ENCODE measurements at places on chromosomes 11 and 22. TPM values are rescaled to one million over a fixed set of nuclear protein-coding genes. Genes with fewer than 3 reads are reported as not detected.
A peak's percentile ranks its signal among the peaks of the same experiment; 100 is the strongest.

- H3K4me1 ChIP-seq, result no peaks in the 10 kb centered on the region
- no peak overlapping the region for H3K4me3 ChIP-seq
- H3K27ac ChIP-seq, result no peak overlapping the region
- no peaks in the 10 kb centered on the region for H3K27me3 ChIP-seq
- H3K36me3 ChIP-seq, result no peaks in the 10 kb centered on the region
- DNase-seq, result no peak
Observed at GRCh38 chr11:114218508-114218907, 77.7 kb upstream of the NNMT start.

GRCh38 chr11:2563213-2564007, 118.6 kb downstream of the KCNQ1 start:
- no peak overlapping the region for H3K27ac ChIP-seq
- no peaks in the 10 kb centered on the region for H3K4me1 ChIP-seq
- H3K4me3 ChIP-seq, result no peak overlapping the region
- 0 out of 2 replicates have a peak, but pooled peaks cover 9% of the 10 kb centered on the region for H3K27me3 ChIP-seq
- no peak for DNase-seq

Gene PRR33
- total RNA-seq, result not detected

DNA sequence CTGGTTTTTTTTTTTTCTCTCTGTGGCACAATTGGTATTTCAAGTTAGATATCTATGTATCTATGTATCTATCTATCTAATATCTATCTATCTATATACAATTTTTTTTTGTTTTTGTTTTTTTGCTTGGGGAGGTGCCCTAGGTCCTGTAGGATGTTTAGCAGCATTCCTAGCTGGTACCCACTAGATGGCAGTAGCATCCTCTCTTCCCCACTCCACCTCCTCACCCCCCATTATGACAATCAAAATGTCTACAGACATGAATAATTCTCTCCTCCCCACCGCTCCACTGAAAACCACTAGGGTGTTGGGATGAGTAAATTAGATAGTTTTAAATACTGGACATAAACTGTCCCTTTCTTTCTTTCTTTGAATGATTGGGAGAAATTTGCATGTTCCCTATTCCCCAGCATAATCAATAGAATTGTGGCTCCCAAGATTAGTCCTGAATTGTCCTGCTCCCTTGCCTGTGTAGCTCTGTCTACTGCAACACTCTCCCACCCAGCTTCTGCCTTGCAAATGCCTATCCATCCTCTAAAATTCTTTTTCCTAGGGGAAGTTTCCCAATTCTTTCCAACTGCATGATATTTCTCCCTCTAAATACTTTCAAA, 1152.4 kb downstream of the LRRC4C start:
- no peak overlapping the region for H3K4me3 ChIP-seq
- H3K27ac ChIP-seq, result no peak overlapping the region
- no peaks in the 10 kb centered on the region for H3K36me3 ChIP-seq
- DNase-seq, result peak; percentile 59

DNA sequence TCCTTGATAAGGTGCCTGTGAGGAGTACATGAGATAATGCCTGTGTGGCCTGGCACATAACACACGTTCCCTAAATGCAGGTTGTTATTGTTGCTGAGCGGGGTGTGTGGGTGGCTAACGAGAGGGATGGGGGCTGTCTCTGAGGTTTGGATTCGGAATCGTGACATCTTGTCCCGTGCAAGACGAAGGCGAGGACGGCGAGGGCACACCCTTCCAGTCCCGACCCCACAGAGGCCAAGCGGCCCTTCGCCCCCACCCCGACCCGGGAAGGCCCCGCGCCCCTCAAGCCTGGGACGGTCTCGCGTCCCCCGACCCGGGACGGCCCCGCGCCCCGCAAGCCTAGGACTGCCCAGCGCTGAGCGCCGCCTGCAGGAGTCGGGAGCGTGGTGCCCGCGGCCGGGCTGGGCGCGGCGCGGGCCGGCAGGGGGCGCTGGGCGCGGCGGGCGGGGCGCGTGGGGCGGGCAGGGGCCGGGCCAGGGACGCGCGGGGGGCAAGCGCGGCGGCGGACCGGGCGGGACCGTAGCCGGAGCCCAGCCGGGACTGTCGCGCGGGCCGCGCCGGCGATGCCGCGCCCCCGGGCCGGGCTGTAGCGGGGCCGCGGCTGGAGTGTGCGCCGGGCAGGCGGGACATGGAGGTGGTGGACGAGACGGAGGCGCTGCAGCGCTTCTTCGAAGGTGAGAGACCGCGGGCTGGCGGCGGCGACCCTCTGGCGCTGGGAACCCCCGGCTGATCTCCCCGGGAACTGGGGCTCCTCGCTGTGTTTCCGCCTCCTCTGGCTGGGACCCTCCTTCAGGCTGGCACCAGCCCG, at the start of gene MYRF:
MYRF (plus strand) TSS at position 520 of the 808 bp plus-strand sequence; CDS start at position 629, 109 bp downstream.
- H3K36me3 ChIP-seq, result no peaks in the 10 kb centered on the region
- 0 out of 2 replicates have a peak, but pooled peaks cover 3% of the 10 kb centered on the region for H3K4me1 ChIP-seq
- H3K4me3 ChIP-seq, result peak within 1 kb of the TSS; percentile 62
- peak; percentile 79 for DNase-seq
- H3K27ac ChIP-seq, result no peak within 1 kb of the TSS

DNA sequence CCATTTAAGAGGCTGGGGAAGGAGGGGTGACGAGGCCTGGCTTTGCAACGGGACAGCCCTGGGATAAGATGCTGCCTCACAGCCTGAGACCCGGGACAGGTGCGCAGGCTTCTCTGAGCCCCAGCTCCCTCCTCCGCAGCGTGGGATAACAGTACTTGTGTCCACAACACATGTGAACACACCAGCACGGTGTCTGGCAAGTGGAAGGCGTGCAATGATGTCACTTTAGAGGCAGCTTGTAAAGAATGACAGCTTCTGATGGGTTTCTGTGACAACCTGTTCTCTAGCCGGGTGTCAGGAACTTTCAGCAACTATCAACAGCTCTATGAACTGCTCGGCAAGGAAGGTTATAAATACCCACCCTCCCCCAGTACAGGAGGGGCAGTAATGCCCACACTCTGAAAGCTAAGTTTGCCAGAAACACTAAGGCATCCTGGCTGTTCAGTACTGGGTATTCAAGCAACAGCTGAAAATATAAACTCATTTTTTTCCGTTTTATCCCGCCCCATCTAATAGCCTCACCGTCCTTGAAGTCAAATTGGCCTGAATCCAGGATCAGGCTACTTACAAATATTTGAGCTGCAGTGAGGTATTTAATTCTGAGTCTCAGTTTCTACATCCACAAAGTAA, 59.7 kb downstream of the MYH9 start:
- peaks cover 21% of the 10 kb centered on the region for H3K36me3 ChIP-seq
- DNase-seq, result peak; percentile 40
- H3K4me3 ChIP-seq, result no peak overlapping the region
- peak overlapping the region; percentile 93 for H3K27ac ChIP-seq
- peaks cover 75% of the 10 kb centered on the region for H3K4me1 ChIP-seq

All from GM23248 (cell line).